Tibial nerve (tissue), 4 donors: ENCODE measurements at places on chromosomes 2 and 18. TPM values are rescaled to one million over a fixed set of nuclear protein-coding genes. Genes with fewer than 3 reads are reported as not detected.

The SERPINB10 gene
- total RNA-seq = not detected

DNA sequence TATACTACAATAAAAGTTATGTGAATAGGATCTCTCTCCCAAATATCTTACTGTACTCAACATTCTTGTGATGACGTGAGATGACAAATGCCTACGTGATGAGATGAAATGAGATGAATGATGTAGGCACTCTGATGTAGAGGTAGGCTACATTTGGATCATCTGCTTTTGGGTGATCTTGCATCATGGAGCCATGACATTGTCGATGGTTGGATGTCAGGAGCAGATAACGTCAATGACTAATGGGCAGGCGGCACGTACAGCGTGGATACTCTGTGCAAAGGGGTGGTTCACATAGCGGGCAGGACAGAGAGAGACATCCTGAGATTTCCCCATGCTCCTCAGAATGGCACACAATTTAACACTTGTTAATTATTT lies 40.8 kb upstream of the PPP1R1C start:
- DNase-seq = no peak

The DSG4 gene
- total RNA-seq = not detected

DNA sequence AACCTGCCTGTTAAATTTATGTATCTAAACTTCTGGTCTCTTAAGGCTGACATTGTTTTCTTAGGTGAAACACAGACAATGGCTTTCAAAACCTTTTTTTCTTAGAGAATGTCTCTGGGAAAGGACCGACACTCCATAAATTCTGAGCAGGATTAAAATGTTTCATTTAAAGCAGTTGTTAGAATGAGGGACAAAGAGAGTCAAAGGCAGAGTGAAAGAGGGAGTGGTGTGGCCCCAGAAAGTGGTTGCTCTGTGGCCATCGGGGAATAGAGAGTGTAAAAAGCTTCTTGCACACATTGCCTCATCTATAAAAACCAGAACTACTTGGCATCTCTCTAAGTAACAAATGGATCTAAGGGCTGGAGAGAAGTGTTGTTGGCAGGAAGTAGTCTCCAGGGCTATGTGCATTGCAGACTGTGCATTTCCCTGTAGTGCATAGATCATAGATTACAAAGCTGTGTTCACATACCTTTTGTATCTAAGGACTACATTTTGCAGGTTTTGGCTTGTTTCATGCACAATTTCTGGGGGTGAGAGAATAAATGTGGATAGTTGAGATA lies 3.6 kb downstream of the RPRM start:
- DNase-seq = no peak

DNA sequence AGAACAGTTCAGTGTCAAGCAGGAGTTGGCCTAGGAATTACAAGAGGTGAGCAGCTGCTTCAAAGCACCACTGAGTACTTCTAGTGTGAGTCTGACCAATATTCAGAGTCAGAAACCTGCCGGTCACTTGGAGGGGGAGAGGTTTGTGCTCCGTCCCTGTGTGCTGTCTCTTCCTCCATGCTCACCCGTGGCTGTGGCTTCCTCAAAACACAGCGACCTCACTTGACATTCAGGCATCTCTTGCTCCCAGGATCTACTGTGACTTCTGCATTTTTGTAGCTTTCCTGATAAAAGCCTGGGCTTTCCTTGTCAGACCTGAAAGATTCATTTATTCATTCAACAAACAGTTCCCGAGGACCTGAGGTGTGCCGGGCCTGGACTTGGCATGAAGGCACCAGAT lies 32.9 kb downstream of the TPRKB start:
- no peak for DNase-seq

DNA sequence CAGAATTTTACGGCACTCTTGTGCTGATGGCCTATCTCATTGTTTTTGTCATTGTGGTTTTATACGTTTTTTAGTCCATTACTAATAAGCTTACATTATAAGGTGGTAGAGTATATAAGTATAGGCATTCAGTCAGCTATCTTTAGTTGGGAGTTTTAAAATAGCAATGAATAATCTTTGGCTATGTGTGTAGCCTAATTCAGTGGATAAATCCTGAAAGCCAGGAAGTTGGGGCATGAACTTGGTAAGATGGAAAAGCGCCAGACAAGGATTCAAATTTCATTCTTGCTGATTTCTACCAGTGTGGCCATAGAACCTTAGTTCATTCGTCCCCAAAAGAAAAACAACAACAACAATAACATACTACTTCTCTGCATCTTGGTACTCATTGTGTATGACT lies 31.2 kb downstream of the EPC2 start:
- no peak for DNase-seq

GRCh38 chr18:48735080-48735676 lies 196.3 kb downstream of the CTIF start:
- no peak for DNase-seq

The ACMSD gene
- not detected for total RNA-seq

The RUFY4 gene
- total RNA-seq = not detected

GRCh38 chr2:210493528-210493927 lies 17.0 kb upstream of the LANCL1 start:
- no peak for DNase-seq

GRCh38 chr18:6542296-6542695 lies 127.6 kb upstream of the L3MBTL4 start:
- no peak for DNase-seq

GRCh38 chr18:1308686-1309085 lies 404.0 kb downstream of the ADCYAP1 start:
- DNase-seq = no peak

DNA sequence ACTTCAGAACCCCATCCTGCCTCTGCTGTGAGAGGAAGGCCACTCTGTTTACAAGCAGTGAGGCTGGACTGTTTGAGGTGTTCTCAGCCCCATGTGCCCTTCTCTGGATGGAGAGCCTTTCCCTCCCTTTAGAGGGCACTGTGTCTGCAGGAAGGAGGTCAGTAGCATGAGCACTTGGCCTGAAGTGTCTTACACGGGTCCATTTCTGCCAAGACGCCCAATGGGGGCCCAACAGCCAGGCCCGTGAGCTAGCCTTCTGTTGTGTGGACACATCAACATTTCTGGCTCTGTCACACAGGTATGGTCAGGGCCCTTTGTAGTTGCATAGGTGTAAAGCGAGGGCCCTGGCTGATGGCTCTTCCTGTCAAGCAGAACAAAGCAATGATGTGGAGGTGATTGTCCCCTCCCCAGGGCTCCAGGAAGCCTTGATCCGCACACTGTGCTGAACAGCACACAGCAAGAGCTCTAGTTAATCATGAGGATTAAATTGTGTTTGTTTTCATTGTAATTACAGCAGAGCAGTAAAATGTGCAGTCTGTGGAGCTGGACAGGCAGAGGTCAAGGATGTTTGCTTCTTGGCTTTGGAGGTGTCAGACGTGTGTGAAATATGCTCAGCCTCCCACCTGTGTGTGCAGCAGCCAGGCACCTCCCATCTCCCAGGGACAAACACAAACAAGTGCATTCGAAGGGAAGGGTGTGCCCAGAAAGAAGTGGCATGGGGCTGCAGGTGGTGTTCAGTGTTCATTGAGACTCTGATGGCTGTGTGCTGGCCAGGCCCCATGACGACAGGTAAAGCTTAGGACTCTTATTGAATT lies 132.1 kb downstream of the SH3RF3 start:
- no peak for DNase-seq

DNA sequence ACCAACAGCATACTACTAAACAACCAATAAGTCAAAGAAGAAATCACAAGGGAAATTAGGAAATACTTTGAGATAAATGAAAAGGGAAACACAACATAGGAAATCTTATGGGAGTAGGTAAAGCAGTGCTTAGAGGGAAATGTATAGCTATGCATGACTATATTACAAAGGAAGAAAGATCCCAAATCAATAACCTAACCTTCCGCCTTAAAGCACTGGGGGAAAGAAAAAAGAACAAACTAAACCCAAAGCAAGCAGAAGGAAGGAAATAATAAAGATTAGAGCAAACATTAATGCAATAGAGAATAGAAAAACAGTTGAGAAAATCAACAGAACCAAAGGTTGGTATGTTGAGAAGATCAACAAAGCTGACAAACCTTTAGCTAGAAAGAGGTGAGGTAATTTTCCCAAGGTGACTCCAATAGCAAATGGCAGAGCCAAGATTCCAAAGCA lies 49.9 kb downstream of the DDX1 start:
- DNase-seq = no peak

The ARPC2 gene
- total RNA-seq = 220 TPM

GRCh38 chr2:226234187-226234586 lies 565.4 kb downstream of the IRS1 start:
- DNase-seq = no peak

The ATP8B1 gene
- total RNA-seq = 8.0 TPM

The BCL11A gene
- total RNA-seq = 0.22 TPM
